NCI-H2081 (cell line): ENCODE measurements at places on chromosomes 16 and 17.

- DNase-seq = no peak
Observed at GRCh38 chr16:65413861-65414260, 292.0 kb upstream of the CDH11 start.

DNA sequence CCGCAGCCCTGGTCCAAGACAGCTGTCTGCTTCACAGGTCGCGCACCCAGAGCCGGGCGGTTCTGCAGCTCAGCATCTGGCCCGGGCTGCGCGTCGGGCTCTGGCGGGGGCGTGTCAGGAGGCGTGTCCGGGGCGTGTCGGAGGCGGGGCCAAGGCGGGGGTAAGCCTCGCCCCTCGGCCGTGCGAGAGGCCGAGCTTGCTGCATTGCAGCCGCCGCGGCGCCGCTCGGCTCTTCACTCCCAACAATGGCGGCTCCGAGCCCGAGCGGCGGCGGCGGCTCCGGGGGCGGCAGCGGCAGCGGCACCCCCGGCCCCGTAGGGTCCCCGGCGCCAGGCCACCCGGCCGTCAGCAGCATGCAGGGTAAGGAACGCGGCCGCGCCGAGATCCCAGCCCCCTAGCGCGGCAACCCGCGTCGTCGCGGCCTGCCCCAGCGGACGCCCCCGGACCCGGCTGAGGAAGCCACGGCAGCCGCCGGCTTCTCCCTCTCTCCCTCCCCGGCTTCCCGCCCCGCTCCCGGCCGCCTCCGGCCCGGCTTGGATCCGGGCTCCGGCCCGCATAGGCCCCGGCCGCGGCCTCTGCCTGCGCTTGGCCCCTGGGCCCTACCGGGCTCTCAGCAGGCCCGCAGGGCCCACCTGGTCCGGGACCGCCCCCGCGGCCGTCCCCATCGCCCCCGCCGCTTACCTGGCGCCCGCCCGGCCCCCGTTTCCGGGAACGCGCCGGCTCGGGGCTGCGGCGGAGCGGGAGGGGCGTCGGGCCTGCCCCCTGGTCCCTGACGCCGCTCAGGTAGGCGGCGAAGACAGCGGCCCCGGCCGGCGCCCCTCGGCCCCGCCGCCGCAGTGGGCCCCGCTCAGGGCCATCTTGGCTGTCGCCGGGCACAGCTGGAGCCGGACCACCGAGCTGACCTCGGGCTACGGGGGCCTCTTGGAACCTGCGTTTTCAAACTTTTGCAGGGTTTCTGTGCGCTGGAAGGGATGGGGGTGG lies at the start of gene MAP2K4:
MAP2K4 (plus strand) TSS at position 236 of the 981 bp plus-strand sequence; CDS start at position 246, 10 bp downstream.
- peak; percentile 62 for DNase-seq

DNA sequence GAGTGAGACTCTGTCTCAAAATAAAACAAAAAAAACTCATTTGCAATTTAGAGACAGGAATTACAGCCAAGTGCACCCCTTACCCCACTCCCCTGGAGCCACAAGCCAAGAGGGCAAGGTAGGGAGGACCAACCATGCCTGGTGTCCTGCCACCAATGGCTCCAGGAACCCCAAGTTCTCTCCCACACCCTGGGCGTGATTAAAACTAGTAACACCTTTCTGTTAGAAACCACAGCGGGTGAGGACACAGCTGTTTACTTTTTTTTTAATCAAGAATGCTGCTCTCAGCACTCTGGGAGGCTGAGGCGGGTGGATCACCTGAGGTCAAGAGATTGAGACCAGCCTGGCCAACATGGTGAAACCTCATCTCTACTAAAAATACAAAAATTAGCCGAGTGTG lies 38.1 kb downstream of the ANKRD11 start:
- DNase-seq = no peak

DNA sequence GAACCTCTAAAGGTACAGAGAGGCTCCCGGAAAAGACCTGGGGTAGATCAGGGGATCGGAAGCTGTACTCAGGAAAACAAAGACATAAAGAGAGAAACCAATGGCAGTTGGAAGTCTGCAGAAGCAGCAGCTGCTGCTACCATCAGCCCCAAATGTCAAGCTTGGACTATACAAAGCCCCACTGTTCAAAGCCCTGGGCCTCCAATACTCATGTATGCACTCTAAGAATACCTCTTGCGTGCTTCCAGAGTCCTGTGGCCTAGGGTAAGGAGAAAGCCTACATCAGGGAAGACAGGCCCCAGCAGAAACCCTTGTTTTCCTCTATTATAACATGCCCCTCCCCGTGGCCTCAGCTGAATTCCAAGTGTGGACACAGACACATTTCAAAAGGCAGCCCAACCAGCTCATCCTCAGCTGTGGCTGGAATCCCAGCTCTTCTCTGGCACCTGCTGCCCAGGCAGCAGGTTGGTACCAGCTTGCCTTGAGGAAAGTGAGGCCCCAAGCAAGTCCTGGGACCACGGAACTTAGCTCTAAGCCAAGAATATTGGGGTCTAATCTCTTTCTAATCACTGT lies 19.3 kb upstream of the MTMR4 start:
- DNase-seq = no peak

- DNase-seq = no peak
Observed at GRCh38 chr16:57462978-57463362, 491 bp downstream of the POLR2C start.

- no peak for DNase-seq
Observed at GRCh38 chr17:77444628-77444983, 303.8 kb downstream of the SEC14L1 start.

DNA sequence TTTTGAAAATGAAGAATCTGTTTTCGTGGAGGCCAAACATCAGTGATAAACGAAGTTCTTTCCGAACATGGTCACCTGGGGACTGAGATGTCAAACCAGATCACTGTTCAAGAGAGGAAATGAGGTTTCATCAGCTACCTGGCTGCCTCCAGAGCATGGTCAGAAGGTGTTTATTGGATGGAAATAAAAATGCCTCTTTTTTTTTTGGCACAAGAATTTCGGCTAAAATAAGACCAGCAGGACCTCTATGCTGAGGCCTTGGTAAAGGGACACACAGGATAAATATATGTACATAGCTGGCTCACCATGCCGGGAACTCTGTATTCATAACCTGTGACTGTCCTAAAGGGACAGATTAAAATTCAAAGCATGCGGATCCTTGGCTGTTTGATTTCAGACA lies 135.3 kb downstream of the UTP18 start:
- DNase-seq = no peak

- no peak for DNase-seq
Observed at GRCh38 chr17:34370997-34371395, 8.0 kb upstream of the CCL1 start.

DNA sequence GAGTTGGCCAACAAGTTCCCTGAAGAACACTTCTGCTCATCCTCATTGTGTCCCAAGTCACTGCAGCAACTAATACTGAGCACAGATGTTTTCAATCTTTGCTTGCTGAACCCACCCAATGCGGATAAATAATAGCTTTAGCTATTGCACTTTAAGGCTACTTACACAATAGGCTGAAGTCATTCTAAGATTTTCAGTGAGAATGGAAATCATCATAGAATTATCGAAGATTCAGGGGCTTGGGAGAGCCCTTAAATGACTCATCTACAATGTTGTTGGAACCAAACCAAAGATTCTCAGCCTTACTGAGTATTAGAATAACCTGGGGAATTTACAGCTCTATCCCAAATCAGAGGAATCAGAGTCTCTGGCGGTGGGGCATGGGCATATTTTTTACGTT lies 51.2 kb downstream of the SYCE1L start:
- no peak for DNase-seq

- DNase-seq = peak; percentile 7
Observed at GRCh38 chr17:16922386-16923096, 49.4 kb downstream of the TNFRSF13B start.

DNA sequence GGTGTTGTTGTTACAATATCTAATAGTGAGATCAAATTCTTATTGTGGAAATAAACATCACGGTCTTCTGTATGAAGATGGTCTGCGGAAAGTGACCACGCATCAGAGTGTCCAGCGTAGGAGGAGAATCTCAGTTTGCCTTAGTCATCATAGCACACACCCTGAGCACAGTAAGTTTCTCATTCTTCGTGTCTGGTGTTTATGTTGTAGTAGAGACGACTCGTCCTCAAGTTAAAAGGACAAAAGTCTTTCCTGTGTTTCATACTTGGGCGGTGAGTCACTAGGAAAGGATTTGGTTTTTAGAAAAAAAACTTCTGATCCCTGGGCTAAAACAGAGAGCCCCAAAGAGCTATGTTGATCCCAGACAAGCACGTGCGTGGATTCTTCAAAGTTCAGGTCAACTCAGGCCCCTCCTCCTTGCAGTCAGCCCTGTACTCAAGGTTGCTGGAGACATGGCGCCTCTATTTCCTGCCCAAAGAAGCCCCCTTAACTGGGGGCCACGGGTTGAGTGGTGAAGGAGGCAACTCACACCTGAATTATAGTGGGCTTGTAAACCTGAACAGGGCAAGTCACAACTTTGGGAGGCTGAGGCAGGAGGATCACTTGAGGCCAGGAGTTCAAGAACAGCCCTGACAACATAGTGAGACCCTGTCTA lies 170.4 kb downstream of the ZFHX3 start:
- no peak for DNase-seq
